Activated CD4-positive, alpha-beta T cell treated with anti-CD3 and anti-CD28 coated beads for 1 hour (primary cell): ENCODE measurements at places on chromosomes 13 and 19.

DNA sequence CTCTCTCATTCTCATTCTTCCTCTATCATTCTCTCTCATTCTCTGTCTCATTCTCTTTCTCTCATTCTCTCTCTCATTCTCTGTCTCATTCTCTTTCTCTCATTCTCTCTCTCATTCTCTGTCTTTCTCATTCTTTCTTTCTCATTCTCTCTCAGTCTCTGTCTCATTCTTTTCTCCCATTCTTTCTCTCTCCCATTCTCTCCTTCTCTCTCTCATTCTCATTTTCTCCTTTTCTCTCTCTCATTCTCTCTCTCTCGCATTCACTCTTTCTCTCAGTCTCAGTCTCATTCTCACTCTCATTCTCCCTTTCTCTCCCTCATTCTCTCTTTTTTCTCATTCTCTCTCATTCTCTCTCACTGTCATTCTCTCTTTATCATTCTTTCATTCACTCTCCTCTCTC is 152.0 kb upstream of the UQCRFS1 start:
- DNase-seq: no peak

DNA sequence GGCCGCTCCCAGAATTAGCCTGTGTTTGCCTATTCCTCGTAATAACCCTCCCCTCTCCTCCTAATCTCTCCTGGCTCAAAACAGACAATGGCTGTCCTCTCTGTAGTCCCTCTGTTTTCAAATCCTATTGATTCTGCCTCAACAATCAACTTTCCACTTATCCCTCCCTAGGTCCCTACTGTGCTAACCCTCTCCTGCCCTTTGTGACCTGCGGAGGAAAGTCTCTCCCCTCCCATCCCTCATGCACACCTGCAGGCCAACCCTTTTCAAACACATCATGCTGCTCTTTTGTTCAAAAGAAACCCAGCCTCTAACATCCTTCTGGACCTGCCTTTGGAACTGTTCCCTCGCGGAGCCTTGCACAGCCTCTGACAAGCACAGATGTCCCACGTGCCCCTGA is 37.3 kb downstream of the CILP2 start:
- no peak for DNase-seq

GRCh38 chr13:59743195-59743594 is 420.5 kb downstream of the DIAPH3 start:
- no peak for DNase-seq

GRCh38 chr19:10643968-10644259 is 10.2 kb upstream of the ILF3 start:
- DNase-seq: no peak

- no peak for DNase-seq
These were observed 17.0 kb downstream of the RXFP2 start for GRCh38 chr13:31756346-31756745.

DNA sequence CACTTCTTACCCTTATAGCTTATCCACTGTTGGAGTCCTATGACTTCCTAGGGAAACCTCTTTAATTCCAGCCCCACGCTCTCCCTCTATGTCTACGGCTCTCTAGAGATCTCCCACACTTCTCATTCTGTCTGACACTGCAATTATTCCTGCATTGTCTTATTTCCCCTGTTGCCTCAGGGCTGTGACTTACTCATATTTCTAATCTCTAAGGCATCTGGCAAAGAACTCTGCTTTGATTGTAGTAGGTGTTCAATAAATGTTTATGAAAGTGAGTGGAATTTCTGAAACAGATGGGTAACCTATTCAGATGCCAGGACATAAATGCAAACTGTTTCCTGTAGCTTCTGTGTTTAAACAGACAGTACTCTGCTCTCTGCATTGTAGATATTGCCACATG is 102.4 kb upstream of the SERTM1 start:
- DNase-seq: no peak

- DNase-seq: no peak
These were observed 33.4 kb downstream of the PEPD start for GRCh38 chr19:33487901-33488800.

GRCh38 chr19:45865269-45865948 is 1.3 kb downstream of the FOXA3 start:
- DNase-seq: no peak

GRCh38 chr19:16851031-16851712 is 22.0 kb downstream of the SIN3B start:
- DNase-seq: no peak

GRCh38 chr13:112725346-112726015 is 35.6 kb downstream of the ATP11A start:
- DNase-seq: no peak

DNA sequence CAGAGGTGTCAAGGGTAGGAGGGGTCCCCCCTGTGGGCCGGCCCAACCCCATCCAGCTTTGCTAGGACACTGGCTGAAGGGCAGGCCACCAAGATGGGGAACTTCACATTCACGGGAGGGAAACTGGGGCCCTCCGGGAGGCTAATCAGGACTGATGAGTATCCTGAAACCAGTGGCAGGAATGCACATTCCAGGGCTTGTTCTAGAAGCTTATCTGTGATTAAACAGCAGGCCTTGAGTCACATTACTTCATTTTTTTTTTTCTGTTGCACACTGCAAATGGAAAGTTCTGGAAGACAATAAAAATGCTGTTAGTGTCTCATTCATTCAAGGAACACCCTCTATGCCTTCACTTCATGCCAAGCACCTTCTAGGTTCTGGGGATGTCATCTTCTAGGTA is 15.5 kb upstream of the SIGLEC11 start:
- no peak for DNase-seq

DNA sequence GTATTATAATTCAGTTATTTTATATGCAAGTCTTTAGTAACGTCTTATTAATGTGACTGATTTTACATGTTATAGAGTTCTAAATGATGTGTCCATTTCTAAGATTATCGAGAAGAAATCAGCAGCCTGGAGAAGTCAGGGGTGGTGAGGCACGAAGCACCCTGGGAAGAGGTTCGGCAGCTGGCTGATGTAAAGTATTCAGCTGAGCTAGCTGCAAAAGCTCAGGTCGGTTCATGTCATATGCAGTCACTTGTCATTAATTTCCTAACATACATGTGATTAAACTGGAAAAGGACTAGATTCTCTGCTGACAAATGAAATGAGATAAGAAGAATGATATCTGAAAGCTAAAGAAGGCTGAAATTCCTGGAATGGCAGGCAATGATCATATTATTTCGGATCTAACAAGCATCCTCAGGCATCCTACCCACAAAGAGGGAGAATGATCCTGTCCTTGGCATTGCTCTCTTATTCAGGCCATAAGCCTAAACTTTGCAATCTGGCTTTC is 383.0 kb upstream of the SLITRK1 start:
- DNase-seq: no peak

- DNase-seq: no peak
These were observed 172.2 kb downstream of the SLITRK1 start for GRCh38 chr13:83710133-83710515.

DNA sequence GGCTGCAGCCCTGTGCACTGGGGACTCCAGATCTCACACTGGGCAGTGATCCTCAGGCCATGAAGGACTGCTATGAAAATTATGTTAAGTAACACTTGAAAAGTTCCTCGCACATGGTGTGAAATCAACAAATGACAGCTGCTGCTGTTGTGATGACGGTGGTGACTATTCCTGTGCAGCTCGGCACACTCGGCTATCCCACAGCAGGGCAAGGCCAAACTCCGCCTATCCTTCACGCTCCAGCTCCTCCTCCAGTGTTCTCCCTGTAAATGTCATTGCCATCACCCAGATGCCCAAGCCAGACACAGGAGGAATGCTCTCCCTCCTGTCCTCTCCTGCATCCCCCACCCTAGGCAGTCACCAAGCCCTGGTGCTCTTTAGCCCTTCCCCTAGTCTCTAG is 31.3 kb downstream of the GRIK5 start:
- no peak for DNase-seq

- DNase-seq: no peak
These were observed 1718.7 kb downstream of the EFNB2 start for GRCh38 chr13:104816726-104817125.

- no peak for DNase-seq
These were observed 11.0 kb downstream of the PRKCG start for GRCh38 chr19:53892981-53893325.

GRCh38 chr19:45066921-45067661 is 9.2 kb downstream of the ZNF296 start:
- no peak for DNase-seq

GRCh38 chr13:99203601-99204579 is 3.2 kb downstream of the UBAC2 start:
- DNase-seq: no peak
